ENCODE measurements at places on chromosomes 4 and X.

GRCh38 chrX:107718156-107718621 is 57.4 kb downstream of the TSC22D3 start:
- DNase-seq, result peak; percentile 59

DNA sequence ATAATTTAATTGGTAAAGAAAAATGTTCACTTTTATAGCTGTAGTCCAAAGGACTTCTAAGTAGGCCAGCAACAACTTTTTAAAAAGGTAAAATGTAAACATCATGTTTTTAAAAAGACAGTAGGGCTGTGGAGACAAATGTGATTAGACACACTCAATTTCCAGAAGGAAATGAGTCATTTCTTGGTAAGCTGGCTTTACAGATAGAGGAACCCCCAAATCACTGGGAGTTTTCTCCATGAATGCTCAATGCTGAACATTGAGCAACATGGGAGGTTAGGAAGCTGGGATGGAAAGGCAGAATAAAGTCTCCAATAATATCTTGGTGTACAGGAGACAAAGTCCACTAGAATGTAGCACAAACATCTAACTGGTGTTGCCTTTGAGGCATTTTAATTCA is 121.3 kb downstream of the NWD2 start:
- no peak for DNase-seq

- peak; percentile 11 for DNase-seq
Measured at GRCh38 chr4:168560184-168561180, 63.6 kb downstream of the PALLD start.

DNA sequence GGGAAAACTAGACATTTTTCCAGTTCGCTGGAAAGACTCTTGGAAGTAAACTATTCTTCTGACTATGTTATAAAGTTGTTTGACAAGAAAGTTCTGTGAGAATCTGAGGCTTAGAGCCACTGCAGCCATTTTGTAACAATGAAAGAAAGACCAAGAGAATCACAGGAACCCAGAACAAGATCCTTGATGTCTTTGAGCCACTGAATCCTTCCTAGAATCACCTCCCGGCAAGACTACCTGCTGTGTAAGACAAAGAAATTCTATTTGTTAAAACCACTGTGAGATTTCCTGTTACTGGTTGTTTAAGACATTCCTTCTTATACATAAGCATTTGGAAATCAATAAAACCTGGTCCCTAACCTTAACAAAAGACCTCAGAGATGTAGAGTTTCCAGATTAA is 175.7 kb upstream of the RASGEF1B start:
- no peak for DNase-seq

- no peak for DNase-seq
Measured at GRCh38 chrX:13092455-13092941, 48.1 kb upstream of the FAM9C start.

DNA sequence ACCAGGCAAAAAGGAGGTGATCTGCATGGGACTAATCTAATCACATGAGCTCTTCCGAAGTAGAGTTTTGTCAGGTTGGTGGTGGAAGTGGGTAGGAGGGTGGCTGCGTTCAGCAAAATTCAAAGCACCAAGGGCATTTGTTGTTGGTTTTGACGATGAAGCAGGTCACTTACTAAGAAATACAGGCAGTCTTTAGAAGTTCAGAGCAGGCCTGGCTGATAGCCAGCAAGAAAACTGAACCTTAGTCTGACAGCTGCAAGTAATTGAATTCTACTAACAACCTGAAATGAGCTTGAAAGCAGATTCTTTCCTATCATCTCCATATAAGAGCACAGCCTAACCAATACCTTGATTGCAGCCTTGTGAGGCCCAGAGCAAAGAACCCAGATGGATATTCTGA is 505.8 kb downstream of the KLHL13 start:
- no peak for DNase-seq

DNA sequence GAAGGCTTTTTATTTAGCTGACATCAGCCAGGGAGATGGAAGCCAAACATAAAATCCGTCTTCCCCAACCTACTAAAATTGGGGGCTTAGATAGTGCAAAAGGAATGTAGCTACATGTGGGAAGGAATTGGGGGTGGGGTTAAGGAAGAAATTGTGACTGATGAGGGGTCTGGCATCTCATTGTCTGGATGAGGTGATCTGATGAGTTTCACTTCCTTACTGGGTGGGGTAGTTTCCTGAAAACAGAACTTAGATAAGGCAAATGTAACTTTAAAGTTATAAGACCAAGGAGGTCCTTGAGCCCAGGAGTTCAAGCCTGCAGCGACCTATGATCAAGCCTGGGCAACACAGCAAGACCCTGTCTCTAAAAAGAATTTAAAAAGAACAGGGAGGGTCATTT is 105.5 kb upstream of the NEIL3 start:
- no peak for DNase-seq

GRCh38 chr4:2755821-2756690 is at the start of gene TNIP2:
TNIP2 (minus strand) TSS chr4:2756336; CDS start chr4:2756289, 47 bp downstream.
- peak; percentile 60 for DNase-seq

DNA sequence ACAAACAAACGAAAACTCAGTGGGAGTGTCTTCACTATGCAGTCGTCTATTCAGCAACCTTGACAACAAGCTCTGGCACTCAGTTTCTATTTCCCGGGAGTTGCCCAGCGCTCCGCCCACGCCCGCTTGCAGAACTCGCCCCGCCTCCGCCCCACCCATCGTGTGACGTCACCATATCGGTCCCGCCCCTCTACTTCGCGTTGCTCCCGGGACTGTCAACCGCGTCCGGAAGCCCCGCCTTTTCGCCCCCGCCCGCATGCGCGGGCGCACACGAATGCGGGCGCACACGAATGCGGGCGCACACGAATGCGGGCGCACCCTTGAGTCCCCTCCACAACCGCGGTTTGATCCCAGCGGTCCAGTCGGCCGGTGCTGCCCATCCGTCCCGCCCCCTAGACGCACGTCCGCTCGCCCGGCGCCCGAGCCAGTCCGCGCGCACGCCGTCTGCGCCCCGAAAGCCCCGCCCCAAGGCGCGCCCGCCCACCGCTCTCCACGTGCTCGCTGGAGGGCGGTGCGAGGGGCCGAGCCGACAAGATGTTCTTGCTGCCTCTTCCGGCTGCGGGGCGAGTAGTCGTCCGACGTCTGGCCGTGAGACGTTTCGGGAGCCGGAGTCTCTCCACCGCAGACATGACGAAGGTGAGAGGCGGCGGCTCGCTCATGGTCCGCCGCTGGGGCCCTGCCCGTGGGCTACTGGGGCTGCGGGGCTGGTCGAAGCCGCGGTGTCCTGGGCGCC is at the start of gene LAP3:
TSS of gene LAP3 (plus strand) at position 267 of the 733 bp plus-strand sequence. CDS start at position 535, 268 bp downstream.
- DNase-seq, result peak; percentile 91

DNA sequence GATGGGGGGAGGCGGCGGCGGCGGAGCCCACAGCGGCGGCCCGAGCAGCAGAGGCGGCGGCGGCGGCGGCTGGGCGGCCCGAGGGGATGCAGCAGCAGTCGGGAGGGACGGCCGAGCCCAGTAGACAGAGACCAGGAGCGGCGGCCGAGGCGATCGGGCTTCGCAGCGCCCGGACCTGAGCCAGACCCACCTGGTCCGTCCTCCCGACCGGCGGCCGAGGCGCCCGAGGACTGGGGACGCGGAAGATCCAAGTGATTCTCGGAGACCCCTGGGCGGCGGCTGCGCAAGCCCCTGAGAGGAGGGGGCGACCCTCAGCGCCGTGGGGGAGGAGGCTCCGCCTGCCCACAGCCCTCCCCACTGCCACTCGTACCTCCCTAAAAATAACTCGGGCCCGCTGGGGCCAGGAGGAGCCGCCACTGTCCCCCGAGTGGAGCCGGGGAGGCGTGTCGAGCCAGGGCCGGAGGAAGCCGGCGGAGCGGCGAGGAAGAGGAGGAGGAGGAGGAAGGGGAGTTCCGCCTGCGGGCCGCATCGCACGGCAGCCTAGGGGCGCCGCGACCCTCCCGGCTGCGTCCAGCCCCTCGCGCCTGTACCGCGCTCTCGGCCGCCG is 608 bp downstream of the RAPGEF2 start:
- peak; percentile 20 for DNase-seq

GRCh38 chrX:11135564-11136185 is 24.5 kb downstream of the HCCS start:
- no peak for DNase-seq

DNA sequence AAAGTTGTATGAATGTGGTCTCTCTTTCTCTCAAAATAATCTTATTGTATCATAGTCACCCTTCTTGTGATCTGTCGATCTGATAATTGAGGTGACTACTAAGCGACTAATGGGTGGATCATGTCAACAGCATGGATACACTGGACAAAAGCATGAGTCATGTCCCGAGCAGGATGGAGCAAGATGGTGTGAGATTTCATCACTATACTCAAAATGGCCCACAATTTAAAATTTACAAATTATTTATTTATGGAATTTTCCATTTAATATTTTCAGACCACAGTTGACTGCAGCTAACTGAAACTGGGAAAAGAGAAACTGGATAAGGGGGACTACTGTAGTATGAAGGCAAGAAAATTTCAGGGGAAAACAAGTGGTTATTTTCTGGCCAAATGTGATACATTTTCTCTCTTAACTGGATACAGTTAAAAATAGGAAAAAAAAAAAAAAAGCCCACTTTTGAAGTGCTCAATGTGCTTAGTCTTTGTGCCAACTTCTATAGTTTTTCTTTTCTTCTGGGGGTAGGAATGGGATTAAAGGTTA is 25.3 kb downstream of the FAM241A start:
- no peak for DNase-seq

All from NCI-H524 (cell line).